Stimulated activated CD8-positive, alpha-beta memory T cell treated with anti-CD3 and anti-CD28 coated beads, Interleukin-2, amount 100 ng/mL, for 48 hours (primary cell): ENCODE measurements at places on chromosomes 13 and 19.

- DNase-seq: no peak
Observed at GRCh38 chr13:106691341-106691740, 123.4 kb upstream of the ARGLU1 start.

DNA sequence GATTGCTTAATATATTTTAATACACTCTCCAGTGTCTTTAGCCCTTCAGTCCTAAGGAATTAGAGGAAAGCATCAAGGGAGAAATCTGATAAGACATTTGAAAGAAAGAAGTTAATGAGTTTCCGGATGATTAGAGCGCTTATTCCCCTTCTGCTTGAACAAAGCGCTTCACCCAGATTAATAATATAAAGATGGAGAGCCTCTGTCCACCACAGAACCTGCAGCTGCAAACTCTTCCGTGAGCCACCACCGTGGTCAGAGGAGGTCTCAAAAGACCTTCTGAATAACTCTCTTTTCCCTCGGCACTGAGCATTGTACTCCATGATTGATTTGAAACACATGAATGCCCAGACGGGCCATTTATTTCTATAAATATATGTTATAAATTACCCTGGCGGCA lies 14.2 kb upstream of the TUBGCP3 start:
- no peak for DNase-seq

DNA sequence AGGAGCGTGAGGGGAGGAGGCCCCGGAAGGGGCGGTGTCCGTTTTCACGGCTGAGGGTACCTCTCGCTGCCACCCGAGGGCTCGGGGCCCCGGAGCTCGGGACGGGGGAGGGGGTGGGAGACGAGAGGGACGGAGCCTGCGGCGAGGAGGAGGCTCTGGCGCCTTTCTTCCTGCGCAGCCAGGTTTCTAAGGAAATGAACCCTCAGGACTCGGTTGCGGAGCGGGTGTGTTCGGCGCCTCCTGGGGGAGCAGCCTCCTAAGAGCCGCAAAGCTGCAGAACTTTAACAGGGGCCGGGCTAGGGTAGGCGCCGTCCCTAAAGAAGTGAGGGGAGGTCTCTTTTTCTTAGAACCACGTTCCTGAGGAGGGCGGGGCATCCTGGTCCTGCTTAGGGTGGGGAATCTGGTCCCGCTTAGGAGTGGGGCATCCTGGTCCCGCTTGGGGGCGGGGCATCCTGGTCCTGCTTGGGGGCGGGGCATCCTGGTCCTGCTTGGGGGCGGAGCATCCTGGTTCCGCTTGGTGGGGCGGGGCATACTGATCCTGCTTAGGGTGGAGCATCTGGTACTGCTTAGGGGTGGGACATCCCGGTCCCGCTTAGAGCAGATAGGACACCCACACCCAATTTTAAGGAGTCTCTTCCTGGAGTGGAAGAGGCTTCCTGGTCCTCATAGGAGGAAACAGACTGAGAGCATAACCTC lies 6.2 kb downstream of the SYT5 start:
- DNase-seq: peak; percentile 41

- no peak for DNase-seq
Observed at GRCh38 chr13:28301839-28302238, 163.5 kb downstream of the PAN3 start.

GRCh38 chr13:110628477-110628793 lies 13.1 kb downstream of the NAXD start:
- no peak for DNase-seq

DNA sequence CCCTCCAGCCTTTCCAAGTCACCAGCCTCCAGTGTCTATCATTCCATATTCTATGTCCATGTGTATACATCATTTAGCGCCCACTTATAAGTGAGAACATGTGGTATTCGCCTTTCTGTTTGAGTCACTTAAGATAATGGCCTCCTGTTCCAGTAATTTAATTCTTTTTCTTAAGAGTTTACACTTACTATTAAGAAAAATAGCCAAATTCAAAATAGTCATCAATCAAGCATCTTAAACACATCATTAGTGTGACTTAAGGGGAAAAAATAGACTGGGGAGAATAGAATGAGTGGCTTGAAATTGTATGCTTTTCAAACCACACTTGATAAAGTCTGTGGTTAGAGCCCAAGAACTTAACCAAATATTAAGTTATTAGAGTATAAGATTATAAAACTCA lies 248.0 kb downstream of the MAB21L1 start:
- no peak for DNase-seq

- peak; percentile 77 for DNase-seq
Observed at GRCh38 chr19:7862413-7862951, 11.7 kb downstream of the PRR36 start.

GRCh38 chr19:42466521-42467182 lies 23.9 kb upstream of the CXCL17 start:
- DNase-seq: no peak

DNA sequence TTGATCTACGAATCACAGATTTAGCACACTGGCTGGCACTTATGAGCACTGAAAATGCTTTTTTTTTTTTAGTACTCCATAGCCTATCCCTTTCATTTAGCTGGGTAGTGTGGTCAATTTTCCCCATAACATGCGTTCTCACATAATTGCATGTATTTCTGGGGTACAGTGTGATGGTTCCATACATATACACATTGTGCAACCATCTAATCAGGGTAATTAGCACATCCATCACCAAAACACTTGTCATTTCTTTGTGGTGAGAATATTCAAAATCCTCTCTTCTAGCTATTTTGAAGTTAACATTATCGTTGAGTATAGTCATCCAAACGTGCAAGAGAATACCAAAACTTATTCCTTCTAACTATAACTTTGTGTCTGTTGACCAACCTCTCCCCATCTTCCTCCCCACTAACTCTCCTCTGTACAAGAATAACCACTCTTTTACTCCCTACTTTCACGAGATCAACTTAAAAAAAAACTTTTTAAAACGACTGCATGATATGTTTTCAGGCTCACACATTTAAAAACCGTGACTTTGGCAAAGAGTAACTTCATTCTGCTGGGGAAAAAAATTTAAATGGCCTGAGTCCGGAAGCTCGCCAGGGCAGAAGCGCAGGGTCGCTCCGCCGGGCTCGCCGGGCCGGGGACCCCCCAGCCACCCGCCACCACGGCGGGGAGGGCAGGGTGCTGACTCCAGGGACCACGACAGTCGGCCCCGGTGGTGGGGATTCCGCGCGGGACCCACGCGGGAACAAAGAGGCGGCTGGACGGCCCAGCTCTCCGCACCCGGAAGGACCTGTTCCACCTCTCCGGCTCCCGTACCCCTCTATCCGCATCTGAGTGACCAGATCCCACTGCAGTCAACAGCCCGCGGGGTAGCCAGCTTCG lies 868 bp upstream of the UBAC2 start:
- no peak for DNase-seq

DNA sequence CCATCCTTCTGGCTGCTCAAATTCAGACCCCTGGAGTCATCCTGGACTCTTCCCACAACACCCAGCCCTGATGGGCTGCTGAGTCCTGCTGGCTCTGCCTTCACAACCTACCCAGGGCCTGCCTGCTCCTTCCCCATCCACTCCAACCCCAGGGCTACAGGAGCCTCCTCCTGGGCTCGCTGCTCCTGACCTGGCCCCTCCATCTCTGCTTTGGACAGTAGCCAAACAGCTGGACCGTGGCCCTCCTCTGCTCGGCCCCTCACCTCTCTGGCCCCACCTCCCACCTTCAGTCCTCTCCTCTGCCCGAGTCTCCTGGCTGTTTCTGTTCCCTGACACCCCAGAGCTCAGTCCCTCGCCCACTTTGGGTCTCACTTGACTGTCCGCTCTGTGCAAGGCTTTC lies 66.7 kb downstream of the CEBPG start:
- no peak for DNase-seq

DNA sequence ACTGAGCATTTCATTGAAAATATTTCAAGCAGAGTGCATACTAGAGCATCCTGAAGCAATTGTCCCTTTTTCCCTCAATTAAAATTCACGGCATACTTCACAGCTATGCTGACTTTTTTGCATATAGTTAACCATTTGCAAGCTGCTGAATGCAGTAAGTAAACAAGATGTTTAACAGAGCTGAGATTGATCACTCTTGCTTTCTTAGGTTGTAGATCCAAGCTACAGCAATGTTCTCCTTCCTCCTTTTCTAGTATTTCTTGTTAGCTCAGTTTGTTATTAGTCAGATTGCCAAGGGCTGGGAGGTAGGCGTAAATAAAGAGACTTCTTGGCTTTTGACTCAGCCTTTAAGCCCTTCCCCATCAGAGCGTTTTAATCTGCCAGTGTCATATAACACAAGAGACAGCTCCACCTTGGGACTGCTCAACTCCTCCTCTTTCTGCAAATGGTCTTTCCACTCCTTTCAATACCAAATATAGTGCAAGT lies at the start of gene SLITRK6:
SLITRK6 (minus strand) TSS at position 323 of the 486 bp plus-strand sequence. CDS start 2,911 bp downstream, outside the sequence.
- DNase-seq: no peak

- no peak for DNase-seq
Observed at GRCh38 chr19:30083701-30084156, 141.7 kb downstream of the URI1 start.

DNA sequence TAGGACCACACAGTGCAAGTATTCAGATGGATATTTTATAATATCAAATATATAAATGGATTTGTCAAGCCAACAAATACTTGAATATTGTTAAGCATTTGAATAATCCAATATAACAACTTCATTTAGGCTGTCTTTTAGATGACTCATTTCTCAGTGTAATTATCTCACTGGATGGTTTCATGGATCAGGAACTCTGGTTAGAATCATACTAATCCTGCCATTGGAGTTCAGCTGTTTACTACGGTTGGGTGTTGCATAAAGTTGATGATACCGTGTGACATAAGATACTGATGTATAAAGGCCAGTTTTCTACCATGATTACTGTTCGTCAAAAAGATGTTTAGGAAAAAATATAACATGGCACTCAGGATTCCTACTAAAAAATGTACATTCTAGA lies 196.3 kb downstream of the TSHZ3 start:
- DNase-seq: no peak

DNA sequence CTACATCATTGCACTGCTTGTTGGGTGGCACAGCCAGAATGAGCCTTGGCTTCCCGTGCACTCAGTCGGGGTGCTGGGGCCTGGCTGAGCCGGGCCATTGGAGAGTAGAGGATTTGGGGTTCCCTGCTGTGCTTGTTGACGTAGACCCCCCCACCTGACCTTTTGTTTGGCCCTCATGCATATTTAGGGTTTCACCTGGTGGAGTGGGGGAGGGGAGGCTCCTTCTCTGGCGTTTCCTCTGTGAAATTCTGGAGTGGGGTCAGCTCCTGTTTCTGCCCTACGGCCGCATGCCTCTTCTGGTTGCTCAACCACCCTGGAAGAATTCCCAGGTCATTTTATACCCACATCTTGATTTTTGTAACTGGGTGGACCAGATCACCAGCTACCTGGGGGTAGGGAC lies 82.8 kb downstream of the SIPA1L3 start:
- no peak for DNase-seq

- DNase-seq: no peak
Observed at GRCh38 chr13:110484290-110485048, 77.1 kb downstream of the RAB20 start.
